Activated CD4-positive, CD25-positive, alpha-beta regulatory T cell treated with anti-CD3 and anti-CD28 coated beads, Interleukin-2, amount 50 U/mL, for 24 hours (primary cell): ENCODE measurements at places on chromosomes 4 and X.

- ATAC-seq = no peak
Observed at GRCh38 chr4:182465979-182466378, 222.8 kb downstream of the TENM3 start.

DNA sequence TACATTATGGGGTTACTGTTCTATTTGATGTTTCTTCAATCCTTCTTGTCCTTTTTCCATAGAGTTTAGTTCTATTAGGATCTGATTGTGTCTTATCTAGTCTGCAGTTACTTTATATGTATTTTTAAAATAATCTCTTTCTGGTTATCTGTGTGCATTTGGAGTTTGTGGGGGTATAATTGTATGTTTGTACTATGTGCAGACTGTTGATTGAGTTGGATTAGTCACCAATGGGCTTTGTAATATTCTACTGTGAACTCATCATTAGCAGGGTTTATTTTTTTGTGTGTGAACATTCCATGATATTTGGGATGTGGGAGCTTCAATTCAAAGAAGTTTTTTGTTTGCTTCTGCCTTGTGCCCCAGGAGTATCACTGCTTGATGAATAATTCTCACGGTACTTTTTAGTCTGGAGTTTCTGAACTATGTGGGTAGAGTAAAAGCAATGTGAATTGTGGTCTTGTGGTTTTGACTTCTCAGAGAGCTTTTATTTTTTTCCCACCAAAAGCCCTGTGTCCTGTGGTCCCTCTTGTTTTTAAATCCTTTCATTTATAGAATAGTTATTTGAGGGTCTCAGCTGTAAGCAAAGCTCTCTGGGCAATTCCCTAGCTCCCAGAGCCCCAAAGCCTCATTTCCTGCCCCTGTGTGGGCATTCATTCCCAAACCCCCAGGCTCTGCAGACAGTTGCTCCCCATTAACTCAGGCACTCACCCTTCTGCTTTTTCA is 127.8 kb downstream of the PHKA2 start:
- ATAC-seq = no peak

DNA sequence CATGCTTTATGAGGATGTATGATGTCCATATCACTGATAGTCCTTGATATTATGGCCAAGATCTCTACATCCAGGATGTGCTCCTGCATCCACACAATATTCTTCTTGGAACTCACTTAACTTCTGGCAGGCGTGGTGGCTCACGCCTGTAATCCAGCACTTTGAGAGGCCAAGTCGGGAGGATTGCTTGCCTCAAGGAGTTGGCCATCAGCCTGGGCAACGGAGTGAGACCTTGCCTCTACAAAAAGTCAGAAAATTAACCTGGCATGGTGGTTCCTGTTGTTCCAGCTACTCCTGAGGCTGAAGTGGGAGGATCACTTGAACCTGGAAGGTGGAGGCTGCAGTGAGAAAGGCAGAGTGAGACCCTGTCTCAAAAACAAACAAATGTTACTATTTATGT is 2.3 kb upstream of the HNRNPD start:
- ATAC-seq = no peak

DNA sequence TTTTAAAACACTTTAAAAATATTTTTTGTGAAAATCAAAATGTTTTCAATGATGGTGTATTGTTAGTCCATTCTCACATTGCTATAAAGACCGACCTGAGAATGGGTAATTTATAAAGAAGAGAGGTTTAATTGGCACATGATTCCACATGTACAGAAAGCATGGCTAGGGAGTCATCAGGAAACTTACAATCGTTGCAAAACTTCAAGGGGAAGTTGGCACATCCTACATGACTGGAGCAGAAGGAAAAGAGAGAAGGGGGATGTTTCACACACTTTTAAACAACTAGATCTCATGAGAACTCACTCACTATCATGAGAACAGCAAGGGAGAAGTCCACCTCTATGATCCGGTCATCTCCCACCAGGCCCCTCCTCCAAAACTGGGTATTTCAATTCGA is 110.7 kb downstream of the TMEM47 start:
- ATAC-seq = no peak

DNA sequence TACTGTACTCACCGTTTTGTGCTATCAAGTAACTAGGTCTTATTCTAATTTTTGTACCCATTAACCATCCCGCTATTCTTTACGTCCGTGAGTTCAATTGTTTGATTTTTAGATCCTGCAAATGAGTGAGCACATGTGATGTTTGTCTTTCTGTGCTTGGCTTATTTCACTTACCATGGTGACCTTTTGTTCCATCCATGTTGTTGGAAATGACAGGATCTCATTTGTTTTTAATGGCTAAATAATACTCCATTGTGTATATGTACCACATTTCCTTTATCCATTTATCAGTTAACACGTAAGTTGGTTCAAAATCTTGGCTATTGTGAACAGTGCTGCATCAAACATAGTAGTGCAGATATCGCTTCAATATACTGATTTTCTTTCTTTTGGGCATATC is 48.3 kb downstream of the USP9X start:
- no peak for ATAC-seq

DNA sequence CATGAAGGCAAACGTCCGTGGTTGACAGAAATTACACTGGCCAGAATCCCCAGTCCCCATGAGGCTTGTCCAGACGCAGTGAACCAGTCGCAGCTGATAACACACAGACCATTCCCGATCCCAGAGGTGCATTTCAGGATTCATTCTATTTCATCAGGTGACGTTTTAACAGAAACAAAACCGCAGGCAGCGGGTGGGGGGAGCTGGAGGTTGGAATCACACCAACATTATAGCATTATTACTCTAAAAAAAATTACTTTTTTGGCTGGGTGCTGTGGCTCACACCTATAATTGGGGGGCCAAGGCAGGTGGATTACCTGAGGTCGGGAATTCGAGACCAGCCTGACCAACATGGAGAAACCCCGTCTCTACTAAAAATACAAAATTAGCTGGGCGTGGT is 25.2 kb downstream of the NOP14 start:
- no peak for ATAC-seq

DNA sequence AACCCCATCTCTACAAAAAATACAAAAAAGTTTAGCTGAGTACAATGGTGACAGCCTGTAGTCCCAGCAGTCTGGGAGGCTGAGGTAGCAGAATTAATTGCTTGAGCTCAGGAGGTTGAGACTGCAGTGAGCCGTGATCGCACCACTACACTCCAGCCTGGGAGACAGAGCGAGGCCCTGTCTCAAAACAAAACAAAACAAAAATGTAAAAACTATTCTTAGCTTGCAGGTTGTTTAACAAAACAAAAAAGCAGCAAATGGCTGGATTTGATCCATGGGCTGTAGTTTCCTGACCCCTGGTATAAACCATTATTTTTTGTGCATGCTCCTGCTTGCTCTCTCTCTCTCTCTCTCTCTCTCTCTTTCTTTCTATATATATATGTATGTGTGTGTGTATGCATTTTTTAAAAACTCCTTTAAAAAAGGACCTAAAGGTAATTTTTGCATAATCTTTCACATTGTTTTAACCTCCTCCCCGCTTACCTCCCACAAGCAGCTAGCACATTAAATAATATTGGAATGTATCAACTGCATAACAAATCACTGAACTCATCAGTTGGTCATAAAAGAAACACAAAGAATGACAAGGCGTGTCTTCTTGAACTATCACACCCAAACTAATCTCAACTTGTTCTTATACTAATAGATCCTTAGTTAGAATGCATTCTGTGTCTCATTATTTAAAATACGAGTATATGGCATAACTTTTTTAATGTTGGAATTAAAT is 4.8 kb downstream of the AREG start:
- no peak for ATAC-seq

DNA sequence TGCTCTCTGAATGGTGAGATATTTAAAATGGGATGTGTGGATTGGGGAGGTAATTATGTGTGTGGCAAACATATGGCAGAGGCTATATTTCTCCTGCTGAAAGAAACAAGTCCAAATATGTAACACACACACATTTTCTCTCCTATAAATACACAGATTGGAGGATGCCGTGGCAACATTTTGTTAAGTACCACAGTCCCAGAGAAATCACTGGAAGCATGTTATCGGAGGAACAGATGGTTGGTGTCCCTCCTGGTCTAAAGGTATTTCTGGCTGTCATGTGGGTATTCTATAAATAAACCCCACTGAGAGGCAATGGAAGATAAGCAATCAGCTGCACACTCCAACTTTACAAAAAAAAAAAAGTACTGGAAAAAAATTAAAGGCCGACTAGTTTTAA is 528.3 kb upstream of the BOD1L1 start:
- no peak for ATAC-seq

GRCh38 chr4:60757986-60758680 is 442.0 kb upstream of the ADGRL3 start:
- ATAC-seq = no peak

GRCh38 chr4:102871772-102872171 is 3.0 kb downstream of the CISD2 start:
- ATAC-seq = no peak

GRCh38 chr4:155025762-155026457 is 182.5 kb upstream of the NPY2R start:
- no peak for ATAC-seq

- ATAC-seq = no peak
Observed at GRCh38 chr4:23162275-23162674, 469.5 kb downstream of the GBA3 start.

- ATAC-seq = no peak
Observed at GRCh38 chr4:145935253-145936141, 3.1 kb downstream of the ZNF827 start.

DNA sequence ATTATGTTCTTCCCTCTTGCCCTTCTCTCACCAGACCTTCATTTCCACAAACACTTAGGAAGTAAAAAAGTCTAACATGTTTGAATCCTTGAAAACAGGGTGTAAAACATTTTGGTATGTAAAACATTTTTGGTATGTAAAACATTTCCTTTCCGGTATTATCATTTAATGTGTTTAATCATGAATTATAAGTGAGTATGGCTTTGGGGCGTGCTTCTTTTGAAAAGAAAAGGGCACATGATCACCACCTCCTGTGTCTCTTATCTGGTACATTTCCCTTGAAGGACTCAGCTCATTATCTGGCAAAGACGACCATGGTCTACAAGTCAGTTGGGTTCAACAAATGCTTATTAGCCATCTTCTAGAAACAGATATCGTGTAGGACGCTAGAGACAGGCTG is 283.6 kb downstream of the FRMPD4 start:
- no peak for ATAC-seq

DNA sequence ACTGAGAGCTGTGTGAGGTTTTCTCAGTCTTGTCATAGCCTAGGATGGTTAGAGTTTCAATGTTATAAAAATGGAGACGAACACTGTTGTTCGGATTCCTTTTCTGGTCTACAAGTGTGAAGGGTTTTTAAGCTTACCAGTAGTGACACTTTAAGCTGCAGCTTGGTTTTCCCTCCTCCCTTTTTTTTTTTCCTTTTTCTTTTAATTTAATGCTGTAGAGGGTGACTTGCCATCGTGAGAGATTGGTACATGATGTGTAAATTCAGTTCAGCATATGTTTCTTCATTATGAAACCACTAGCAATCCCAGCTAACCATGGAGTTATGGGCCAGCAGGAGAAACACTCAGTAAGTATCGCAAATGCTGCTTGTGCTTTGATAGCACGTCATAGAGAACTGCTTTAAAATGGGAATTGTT is 165.0 kb downstream of the RAPGEF2 start:
- ATAC-seq = no peak

- no peak for ATAC-seq
Observed at GRCh38 chrX:96707804-96708203, 23.2 kb downstream of the DIAPH2 start.
